ENCODE measurements at places on chromosomes 7 and 10. TPM values are rescaled to one million over a fixed set of nuclear protein-coding genes. Genes with fewer than 3 reads are reported as not detected.

TMEM139 gene
- 5.4 TPM for total RNA-seq

GNGT1 gene
- 0.06 TPM for total RNA-seq

NKX1-2 gene
- not detected for total RNA-seq

KLF14 gene
- total RNA-seq: not detected

ENKUR gene
- 0.15 TPM for total RNA-seq
